ENCODE measurements at places on chromosomes 3 and 15.

- no peak for DNase-seq
Measured at GRCh38 chr3:72756900-72757299, 91.3 kb downstream of the SHQ1 start.

DNA sequence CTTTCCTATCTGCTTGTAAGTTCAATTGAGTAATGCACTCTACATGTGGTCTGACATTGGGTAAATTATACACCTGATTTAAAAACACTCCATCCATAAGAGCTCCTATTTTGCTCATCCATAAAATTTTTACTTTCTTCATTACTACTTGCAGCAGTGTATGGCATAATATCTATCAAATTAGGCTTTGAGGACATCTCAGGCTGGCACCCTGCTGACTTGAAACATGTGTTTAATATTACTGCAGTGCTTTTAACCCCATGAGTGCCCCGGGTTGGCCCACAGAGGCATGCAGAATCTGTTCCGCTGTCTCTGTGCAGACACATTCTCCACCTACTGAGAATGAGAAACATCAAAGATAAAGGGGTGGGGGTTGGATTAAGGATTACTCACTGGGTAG is 249.9 kb upstream of the DNAJC19 start:
- no peak for DNase-seq

- DNase-seq = no peak
Measured at GRCh38 chr3:11400213-11400612, 128.0 kb downstream of the ATG7 start.

GRCh38 chr3:156816091-156816793 is 9.9 kb upstream of the LEKR1 start:
- DNase-seq = no peak

DNA sequence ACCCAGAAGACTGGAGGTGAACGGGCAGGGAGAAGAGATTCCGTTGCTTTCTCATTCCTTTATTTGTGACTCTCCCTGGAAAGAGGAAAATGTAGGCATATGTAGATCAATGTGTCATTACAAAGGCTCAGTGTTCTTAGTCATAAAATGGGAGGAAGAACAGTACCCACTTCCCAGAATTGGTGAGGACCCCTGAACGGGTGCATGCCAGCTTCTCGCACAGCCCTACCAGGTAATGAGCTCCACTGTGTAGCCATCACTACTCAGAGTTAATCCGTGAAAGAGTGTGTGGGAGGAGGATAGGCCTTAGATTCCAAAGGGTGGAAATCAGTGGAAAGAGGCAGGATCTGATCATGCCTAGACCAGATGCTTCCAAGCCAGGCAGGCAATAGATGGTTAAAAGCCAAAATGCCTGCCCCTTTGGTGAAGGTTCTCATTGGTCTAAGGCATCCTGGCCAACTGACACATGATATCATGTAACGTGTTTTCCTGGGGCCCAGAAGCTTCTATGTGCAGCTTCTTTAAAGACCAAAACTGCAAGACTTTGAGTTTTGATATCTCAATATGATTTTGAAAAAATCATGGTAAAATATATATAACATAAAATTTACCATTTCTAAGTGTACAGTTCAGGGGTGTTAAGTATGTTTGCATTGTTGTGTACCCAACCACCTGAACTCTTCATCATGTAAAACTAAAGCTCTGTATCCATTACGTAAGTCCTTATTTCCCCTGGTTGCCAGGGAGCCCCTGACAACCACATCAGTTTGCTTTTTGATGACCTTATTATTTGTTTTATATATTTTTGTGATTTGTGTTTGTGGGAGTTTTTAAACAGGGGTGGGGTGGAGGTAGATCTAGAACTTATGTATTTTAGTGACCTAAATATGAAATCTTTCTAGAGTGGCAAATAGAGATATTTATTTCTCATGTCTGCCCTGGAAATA is 402.2 kb upstream of the CFAP20DC start:
- DNase-seq = no peak

GRCh38 chr3:118204052-118204656 is 830.5 kb downstream of the IGSF11 start:
- DNase-seq = no peak

- no peak for DNase-seq
Measured at GRCh38 chr3:100230710-100231109, 30.1 kb upstream of the TBC1D23 start.

- DNase-seq = no peak
Measured at GRCh38 chr3:129608087-129608935, 1.8 kb upstream of the PLXND1 start.

- no peak for DNase-seq
Measured at GRCh38 chr15:67177752-67178151, 76.7 kb downstream of the AAGAB start.

DNA sequence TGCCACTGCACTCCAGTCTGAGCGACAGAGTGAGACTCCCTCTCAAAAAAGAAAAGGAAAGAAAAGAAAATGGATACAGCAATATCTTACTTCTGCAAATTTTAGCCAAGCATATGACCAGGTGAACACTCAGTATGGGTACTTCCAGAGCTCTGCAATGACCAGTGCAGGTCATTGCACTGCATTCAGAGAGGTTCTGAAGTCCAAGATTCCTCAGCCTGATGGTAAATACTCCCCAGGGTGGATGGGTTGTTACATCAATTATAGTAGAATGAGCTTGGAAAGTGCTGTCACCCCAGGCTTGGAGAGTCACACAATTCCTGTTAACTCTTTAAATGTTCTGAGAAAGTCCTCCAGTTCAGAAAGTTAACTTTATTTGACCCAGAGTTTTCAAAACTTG is 103.7 kb downstream of the RPLP1 start:
- no peak for DNase-seq

- DNase-seq = no peak
Measured at GRCh38 chr15:85852969-85853368, 58.2 kb upstream of the KLHL25 start.

- DNase-seq = no peak
Measured at GRCh38 chr15:94162939-94163338, 68.4 kb upstream of the MCTP2 start.

DNA sequence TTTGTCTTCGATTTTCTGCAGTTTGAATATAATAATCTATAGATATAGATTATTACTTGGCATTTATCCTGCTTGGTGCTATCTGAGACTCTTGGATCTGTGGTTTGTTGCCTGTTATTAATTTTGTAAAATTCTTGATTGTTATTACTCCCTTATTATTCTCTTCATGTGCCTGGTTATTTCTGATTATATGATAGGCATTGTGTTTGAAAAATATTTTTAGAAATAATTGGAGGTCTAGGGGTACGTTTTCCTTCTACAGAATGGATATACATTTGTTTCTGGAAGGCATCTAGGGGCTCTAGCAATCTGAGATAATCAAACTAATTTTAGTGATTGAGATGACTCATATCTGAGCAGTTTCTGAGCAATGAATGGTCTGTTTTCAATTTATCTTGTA is 14.9 kb upstream of the CELF6 start:
- DNase-seq = no peak

DNA sequence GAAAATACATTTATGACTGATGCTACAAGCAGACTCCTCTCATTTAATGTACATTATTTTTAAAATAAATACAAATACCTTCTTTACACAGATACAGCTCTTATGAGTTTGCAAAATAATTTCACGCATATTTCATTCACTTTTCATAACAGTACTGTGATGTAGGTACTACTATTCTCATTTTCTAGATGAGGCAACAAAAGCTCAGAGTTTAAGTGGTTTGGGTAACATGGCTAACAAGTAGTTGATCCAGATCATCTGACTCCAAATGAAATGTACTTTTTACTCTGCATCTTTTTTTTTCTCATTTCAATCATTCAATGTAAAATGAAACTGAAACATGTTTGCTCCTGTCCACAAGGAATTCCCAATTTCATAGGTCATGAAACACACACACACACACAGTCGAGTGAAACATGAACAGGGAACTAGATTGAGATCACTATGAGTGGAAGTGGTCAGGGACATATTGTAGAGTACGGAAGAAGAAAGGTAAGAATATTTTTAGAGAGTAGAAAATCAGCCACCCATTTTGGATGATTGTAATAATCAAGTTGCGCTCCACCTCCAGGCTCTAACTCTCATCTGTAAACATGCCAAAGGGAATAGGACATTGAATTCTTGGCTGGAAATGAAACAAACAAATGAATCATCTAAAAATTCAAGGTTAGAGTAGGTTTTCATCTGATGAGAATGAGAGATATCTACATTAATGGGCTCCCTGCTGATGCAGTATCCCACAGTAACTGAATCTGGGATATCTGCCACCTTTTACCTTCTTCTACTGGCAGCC is 92.4 kb downstream of the CLDN1 start:
- no peak for DNase-seq

DNA sequence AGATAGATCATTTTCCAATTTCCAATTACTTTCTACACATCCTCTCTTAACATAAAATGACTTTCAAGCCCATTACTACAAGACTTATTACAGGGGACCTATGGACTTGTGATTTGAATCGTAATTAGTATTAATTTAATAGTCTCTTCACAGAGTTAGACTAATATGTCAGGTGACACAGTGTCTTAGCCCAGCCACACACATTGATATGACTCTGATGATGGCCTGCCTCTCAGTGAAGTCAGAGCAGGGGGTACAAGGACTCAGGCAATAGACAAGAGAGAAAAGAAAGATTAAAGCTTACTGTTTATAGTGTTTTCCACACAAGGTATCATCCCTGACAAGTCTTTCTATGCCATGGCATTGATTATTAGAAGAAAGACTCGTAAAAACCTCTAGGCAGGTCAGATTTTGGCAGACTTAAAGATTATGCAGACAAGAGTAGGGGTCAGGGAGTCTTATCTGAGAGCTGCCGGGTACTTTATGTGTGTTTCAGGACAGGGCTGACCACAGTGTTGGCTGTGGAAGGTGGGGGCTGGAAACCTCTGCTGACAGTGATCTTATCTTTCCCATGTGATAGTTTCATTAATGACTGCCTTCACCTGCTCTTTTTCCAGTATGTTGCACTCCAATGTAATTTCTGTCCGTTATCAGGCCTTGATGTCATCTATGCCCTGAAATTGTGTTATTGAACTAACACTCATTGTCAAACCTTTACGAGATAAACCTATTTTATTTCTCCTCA is 50.1 kb downstream of the B3GALNT1 start:
- DNase-seq = no peak

- no peak for DNase-seq
Measured at GRCh38 chr3:149608987-149609386, 48.8 kb downstream of the WWTR1 start.

DNA sequence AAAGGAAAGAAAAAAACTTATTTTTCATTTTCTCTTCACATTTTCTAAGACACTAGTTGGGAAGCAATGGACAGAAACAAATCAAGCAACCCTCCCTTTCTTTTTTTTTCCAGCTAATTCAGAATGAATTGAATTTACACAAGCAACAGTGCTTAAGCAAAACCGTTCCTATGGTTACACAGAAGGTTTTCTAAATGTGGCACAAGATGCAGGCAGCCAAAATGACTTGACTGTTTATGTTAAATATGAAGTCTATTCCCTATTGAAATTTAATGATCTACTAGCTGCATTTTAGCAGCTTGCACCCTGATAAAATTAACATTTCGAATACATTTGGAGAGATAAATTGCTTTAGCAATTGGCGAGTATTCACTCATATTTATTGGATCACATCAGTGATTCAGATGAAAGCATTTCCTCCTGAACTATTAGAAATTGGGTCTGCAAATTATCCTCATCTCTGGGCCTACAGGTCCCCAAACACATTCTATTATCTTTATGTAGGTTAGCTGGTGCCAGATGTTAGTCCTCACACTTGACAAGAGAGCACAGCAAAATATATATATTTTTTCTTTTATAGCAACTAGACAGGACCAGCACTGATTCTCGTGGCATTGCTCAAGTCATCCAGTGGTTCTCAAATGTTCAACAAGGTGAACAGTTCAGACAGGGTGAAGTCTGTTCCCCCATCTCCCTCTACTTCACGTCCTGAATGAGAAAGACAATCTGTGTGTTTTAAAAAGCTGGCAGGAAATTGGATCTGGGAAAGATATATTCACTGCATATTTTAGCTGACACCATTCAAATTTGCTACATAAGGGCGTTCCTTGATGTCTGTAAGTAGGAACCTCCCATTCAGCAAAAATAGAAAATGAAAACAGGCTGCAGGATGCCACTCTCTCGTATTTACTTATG is 463.6 kb upstream of the KCNMB2 start:
- no peak for DNase-seq

DNA sequence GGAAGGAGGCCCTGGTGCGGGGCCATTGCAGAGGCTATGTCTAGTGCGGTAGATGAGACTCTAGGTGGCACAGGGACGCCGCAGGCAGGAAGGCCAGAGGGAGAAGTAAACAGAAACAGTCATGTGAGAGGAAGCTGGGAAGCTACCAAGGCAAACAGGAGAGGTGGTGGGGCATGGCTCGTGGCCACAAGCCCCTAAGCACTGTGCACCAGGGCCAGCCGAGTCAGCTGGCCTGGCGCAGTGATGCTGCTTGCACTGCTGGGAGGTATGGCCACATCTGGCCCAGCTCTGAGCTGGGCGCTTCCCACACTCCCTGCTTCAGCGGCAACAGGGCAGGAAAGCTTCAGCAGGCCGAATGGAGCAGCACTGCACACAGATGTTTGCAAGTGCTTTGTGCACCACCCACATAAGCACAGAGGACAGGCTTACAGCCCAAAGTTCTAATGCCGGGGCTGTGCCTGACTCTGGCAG is 76.6 kb downstream of the SRGAP3 start:
- DNase-seq = no peak

DNA sequence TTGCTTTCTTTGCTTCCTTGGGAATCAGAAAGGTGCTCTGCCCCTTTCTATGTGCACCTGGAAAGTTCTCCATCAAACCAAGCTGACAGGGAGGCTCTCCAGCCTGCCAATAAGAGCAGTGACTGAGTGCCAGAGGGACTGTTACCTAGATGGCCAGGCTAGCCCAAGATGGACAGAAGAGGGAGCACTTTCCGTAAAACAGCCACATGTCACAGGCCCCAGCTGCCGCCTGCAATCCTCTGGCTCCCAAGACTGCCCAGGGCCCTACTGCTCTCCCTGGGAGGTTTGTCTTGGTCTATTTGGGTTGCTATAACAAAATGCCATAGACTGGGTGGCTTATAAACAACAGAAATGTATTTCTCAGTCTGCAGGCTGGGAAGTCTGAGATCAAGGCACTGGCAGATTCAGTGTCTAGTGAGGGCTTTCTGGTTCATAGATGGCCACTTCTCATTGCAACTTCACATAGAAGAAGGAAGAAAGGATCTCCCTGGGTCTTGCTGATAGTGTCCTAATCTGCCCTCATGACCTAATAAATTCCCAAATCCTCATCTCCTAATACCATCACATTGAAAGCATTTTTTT is 72.3 kb downstream of the TAMM41 start:
- DNase-seq = no peak

GRCh38 chr3:142926368-142926944 is 37.0 kb downstream of the PAQR9 start:
- DNase-seq = no peak

DNA sequence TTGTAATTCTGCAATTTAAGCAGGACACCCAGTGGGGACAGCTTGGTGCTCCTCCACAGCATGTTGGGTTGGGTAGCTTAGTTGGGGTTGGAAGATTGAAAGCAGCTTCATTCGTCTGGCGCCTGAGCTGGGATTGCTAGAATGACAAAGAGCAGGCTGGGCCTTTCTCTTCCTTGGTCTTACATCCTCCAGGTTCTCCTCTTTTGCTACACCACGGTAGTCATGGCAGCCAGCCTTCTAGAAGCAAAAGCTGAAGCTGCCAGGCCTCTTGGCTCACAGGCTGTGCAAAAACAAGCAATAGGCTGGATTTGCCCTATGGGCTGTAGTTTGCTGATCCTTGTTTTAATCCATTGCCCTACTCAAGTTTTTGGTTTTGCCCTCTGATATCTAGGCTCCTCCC is 3.2 kb upstream of the ANXA2 start:
- DNase-seq = no peak

Data from AG04450 (cell line).